ENCODE measurements at places on chromosomes 6 and 20.
A peak's percentile ranks its signal among the peaks of the same experiment; 100 is the strongest.

GRCh38 chr6:152127432-152128165 lies 320.1 kb downstream of the ESR1 start:
- DNase-seq: no peak

DNA sequence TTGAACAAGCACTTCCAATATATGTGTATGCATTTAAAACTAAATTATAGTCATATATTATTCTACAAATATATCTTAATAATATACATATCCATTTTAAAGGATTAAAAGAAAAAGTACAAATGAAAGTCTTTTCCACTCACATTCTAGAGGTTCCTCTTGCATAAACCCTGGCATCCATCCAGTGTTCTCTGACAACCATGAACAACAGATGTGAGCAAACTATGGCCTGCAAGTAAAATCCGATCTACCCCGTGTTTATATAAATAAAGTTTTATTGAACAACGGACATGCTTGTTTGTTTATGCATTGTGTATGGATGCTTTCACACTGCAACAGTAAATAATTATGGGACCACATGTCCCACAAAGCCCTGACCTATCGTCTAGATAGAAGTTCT lies 1122.3 kb downstream of the EPHA7 start:
- no peak for DNase-seq

DNA sequence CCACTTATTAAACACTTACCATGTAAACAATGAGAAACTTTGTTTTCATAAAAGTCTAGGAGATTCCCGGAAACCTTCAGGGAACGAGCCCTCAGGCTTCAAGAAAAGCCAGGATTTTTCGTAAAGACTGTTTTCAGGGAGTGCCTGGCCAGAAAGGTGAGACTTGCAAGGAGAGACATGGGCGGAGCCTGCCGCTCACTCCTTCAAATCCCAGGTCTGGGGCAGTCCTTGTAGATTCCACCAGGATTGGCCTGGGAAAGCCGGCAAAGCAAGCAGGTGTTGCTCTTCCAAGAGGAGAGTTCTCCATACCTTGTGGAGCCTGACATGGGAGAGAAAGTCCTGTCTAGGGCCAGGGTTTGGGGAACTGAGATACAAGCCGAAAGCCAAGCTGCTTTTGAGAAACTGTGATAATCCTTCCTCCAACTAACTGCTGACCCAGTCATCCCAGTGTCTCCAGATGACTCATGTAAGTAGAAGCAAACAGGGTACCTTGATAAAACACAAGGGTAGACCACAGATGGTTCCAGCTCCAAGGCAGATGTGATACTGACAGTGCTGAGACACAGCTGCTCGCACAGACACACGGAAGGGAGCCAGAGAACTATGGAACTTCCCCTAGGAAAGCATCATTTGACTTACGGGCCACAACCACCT lies 69.4 kb upstream of the NAA20 start:
- no peak for DNase-seq

- no peak for DNase-seq
Observed at GRCh38 chr6:10884245-10884972, 2.4 kb upstream of the SYCP2L start.

DNA sequence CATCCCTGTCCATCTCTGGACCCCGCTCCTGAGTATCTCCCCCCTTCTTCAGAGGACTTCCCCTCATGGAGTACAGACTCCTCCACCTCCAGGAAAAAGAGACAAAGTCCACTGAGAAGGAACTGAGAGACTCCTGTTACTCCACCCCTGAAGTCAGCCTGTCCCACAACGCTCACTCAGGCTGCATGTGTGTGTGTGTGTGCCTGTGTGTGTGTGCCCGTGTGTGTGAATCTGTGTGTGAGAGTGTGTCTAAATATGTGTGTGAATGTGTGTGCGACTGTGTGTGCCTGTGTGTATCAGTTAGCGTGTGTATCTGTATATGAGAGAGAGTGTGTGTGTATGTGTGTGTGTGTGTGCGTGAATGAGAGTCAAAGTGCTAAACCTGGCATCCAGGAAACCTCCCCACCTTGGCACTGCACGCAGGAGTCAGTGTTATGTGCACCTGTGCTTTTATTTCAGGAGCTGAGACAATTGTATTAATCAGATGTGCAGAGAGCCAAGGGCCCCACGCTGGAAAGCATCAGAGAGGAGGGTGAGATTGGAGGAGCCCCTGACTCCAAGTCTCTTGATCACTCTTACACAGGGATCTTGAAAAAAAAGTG lies 39.0 kb downstream of the HLA-A start:
- no peak for DNase-seq

DNA sequence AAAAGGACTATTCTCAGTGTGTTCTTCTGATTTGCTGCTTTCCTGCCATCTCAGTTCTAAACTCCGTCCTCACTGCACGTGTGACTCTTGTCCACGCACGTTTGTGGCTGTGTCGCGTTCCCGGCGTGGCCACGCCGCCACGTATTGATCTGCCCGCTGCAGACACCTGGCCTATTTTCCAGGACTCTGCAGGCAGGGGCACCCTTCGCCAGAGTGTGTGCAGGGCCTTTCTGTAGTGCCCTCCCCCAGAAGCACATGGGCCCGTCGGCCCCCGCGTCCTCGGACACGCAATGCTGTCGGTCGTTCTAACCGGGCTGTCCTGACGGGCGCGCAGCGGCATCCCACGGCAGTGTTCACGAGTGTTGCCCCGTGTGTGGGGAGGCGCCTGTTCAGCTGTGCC lies 87.6 kb downstream of the YTHDF1 start:
- no peak for DNase-seq

DNA sequence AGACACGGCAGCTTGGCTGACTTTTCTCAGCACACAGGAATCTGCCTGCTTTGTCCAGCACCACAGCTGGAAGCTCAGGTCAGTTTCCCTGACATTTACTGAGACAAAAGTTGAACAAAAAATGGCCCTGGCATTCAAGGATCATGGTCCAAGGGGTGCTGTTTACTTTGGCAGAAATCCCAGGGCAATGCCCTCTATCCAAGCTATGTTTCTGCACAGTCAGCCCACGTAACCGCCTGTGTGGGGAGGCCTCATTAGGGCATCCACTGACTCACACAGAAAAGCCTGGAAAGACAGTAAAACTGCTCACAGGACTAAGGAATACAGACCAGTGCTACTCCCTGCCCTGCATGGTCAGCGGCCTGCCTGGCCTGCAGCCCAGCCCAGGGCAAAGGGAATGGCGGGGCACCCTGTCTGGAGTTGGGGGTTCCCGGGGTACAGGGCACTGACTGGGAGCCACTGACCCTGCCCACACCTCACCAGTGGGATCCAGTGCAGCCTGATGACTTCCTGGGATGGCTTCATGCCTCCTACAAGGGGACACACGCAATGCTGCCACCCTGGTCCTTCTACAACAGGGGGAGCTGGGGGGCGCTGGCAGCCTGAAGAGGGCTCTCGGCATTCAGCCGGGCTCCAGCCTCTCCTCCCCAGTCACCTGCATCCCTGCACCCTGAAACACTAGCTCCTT lies 77.1 kb downstream of the NINL start:
- DNase-seq: no peak

DNA sequence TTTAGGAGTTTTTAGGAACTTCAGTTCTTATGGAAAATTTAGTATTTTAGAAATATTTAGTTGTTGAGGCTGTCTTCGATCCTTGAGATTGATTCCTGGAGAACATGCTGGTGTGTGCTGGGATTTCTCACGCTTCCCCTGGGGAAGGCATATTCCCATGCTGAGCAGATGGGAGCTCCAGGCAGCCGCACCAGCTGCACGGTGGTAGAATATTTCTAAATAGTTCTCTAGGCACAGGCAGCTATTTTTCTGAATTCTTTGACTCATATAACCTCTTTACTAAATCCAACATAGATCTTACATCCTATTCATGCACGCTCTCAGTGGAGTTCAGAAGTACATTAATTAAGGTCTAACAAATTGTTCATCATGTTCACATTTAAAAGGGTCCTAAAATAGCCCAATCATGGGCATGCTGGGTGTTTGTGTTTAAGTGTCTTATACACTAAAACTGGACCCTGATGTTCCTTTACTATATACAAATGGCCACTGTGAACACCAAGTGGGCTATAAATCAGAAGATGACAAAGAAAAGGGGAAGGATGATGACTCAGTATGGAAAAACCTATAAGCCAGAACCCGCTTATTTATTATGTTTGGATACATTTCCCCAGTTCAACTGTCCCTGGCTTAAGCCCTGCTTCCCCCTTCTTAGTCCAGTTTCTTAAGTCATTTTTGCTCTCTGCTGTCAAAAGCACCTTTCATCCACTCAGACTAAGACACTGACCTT lies 138.5 kb downstream of the UST start:
- DNase-seq: no peak

GRCh38 chr6:169913096-169913638 lies 161.7 kb downstream of the ERMARD start:
- DNase-seq: no peak

- no peak for DNase-seq
Observed at GRCh38 chr6:161792851-161793493, 519.1 kb upstream of the AGPAT4 start.

DNA sequence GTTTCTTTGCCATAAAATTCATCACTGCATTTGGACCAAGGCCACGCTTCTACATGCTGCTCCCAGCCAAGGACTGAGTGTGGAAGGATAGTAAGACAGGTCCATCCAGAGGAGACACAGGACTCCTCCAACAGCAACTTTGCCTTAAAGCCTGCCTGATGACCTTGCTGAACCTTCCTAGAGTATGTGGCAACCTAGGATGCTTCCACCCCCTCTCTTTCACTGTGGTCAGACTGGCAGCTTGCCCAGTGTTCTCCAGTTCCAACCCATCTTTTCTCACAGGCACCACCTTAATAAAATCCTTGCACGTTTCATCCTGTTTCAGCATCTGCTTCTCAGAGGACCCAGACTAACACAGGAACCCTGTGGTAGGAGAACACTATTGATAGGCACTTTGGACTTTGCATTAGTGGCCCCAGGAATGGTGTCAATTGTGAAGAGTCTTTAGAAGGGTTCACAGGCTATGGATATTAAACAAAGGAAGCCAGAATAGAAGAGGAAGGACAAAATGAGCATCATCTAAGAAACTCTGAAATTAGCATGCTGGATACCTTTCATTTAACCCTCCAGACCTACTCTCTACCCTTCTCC lies 2.4 kb upstream of the PKHD1 start:
- no peak for DNase-seq

DNA sequence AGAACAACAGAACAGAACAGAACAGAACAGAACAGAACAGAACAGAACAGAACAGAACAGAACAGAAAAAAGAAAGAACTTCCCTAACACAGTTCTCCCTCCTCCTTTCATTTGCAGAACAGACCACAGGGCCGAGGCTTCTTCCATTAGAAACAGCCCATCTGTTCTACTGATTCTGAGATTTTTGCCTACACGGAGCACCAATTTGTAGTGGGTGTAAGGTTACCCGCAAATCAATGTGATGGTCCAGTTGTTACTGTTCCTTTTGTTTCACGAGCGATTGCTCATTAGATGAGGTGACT lies 734 bp upstream of the OGFRL1 start:
- no peak for DNase-seq

DNA sequence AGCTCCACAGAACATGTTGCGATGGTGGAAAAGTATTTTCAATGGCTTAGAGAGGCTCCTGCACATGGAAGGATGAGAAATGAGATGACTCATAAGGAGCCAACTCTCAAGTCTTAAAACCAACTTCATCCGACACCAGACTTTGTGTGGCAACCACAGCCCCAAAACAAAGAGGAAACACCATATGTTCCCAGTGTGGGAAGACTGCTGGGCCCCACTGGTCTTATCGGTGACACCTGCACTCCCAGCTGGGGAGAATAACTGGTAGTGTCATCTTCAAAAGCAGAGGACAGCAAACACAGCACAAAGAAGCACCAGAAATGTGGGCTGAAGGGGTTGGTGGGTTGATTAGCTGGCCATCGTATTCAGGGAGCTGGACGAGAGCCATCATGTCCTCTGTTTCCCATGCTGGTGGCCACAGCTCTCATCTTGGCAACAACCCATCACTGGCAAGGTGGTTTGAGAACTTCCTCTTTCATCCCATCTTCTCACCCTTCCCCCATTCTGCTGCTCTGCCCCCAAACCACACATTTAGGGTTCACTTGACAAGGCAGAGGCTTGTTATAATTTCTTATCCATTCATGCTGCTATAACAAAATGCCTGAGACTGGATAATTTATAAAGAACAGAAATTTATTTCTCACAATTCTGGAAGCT lies 46.0 kb upstream of the TASP1 start:
- no peak for DNase-seq

GRCh38 chr6:118565311-118565960 lies 17.3 kb downstream of the PLN start:
- peak; percentile 31 for DNase-seq

GRCh38 chr20:1807394-1807793 lies 87.8 kb upstream of the SIRPA start:
- DNase-seq: no peak

- no peak for DNase-seq
Observed at GRCh38 chr20:4068708-4069107, 53.4 kb upstream of the RNF24 start.

GRCh38 chr6:54111341-54112045 lies at the start of gene MLIP:
MLIP (plus strand) TSS chr6:54111443; CDS start chr6:54111480, 37 bp downstream.
- no peak for DNase-seq

- DNase-seq: no peak
Observed at GRCh38 chr20:62845416-62846160, 16.0 kb downstream of the TCFL5 start.

DNA sequence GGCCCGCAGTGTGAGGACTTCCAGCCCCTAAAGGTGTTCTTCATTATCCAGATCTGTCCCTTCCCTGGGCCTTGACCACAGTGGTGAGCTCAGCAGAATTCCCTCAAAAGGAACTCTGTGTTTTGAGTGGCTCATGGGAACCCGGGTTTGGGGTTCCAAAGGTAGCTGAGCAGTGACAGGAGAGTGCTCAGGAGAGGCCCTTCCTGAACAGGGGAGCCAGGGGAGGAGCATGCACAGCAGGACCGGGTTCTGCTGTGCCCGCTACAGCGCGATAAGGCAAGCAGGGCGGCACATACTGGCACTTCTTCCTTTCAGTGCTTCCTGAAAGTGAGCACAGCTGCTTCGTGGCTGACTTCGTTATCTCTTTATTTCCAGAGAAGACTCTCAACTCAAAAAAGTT lies 88.3 kb downstream of the SSR1 start:
- no peak for DNase-seq

DNA sequence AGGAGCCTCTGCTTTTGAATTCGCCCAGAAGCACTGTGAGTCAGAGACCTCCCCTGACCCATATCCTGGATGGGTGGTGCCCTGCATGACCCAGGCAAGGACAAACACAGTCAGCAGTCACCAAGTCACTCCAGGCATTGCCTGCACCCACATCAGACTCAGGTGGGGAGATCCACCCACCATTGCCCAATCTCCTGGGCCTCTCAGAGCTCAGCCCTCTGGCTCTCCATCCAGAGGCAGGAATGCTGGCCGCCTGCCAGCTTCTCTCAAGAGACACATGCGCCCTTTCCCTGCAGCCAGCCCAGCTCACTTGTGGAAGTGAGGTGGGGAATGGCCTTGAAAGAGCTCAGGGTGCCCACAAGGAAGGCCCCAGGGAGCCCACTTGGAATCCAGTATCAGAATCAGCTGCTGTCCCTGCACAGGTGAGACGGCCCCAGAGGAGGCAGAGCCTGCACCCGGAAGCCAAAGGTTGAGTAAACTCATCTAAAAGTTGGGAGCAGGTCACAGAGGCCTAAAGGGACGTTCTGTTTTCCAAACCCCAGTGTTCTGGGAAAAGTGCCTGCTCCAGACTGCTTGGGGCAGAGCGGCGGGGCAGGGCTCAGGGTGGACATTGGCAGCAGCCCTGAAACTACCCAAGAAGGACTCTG lies 129.8 kb downstream of the PREX1 start:
- peak; percentile 15 for DNase-seq
